NCI-H187 (cell line): ENCODE measurements at places on chromosomes 16 and 17.

DNA sequence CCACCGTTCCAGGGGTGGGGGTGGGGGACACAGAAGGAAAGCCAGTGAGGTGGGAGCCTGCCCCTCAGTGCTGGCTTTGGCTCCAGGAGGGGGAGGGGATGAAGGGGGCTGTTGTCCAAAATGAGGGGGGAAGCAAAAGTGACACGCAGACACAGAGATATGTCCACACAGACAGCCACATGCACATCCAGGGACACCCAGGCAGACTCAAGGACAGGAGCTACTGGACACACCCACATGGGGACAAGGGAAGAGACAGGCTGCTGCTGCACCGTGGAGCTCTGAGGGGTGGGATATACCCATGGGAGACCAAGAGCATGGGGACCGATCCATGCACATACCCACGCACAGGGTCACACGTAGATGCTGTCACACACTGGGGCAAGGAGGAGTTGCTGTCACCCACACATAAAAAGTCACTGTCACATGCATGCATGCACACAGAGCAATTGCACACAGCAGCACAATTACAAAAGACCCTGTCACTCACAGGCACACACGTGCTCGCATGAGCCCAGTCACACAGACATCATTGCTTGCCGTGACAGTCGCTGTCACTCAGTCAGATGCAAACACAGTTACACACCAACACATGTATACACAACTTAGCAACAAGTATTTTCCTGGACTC lies 1.3 kb downstream of the THRA start:
- no peak for DNase-seq

DNA sequence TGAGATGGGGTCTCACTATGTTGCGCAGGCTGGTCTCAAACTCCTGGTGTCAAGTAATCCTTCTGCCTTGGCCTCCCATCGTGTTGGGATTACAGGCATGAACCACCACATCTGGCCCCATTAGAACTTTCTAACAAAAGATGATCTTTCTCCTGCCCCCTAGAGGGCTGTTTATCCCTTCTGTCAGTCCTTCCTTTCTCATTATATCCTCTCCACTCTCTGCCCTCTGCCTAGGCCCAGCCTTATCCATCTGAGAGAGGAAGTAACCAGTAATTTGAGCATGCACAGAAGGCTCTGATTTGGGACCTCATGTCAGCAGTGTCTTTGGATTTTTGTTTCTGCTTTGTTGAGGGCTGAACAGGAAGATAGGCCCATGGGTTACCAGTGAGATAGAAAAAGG lies 4.4 kb upstream of the DHX40 start:
- DNase-seq = no peak

- DNase-seq = no peak
Measured at GRCh38 chr17:70478902-70479301, 309.6 kb downstream of the KCNJ2 start.

- DNase-seq = no peak
Measured at GRCh38 chr17:71329310-71330098, 791.3 kb upstream of the SOX9 start.

- DNase-seq = no peak
Measured at GRCh38 chr17:77516902-77517301, 376.1 kb downstream of the SEC14L1 start.

DNA sequence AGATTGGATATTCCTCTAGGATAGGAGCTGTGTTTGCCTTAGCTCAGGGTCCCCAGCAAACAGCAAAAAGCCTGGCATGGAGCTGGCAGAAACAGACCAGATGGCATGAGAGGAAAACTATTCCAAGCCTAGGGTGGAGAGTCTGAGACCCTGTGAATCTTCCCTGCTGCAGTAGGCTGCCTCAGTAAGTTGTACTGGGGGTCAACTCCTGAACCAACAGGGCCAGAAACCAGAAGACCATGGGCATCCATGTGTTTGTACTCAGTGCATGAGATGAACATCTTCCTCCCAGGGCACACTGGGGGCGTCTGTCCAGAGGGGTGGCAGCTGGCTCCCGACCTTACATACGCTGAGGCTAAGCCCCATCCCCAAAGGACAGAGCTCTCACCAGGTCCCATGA lies 214.4 kb downstream of the C16orf78 start:
- no peak for DNase-seq

DNA sequence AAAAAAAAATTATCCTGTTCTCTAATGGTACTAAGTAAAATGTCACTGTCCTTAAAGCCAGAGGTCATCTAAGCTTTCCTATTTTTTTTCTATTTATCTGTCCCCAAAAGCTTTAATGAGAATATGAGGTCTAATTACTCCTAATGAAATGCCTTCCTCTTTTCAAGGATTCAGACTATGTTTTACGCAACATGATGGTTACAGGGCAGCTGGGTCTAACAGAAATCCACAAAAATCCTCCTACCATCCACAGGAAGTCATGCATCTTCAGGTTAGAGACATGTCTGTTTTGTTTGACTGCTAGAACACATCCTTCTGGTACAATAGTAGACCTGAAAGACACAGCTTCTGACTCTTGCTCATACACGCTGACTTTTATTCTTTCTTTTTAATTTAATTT lies 29.7 kb upstream of the NSRP1 start:
- no peak for DNase-seq

GRCh38 chr17:1709971-1710806 lies at the start of gene TLCD2:
Gene TLCD2, minus strand, starts transcription at chr17:1710377. Its CDS starts 135 bp downstream, at chr17:1710242.
- no peak for DNase-seq

- no peak for DNase-seq
Measured at GRCh38 chr16:85626191-85626981, 13.3 kb downstream of the GSE1 start.

DNA sequence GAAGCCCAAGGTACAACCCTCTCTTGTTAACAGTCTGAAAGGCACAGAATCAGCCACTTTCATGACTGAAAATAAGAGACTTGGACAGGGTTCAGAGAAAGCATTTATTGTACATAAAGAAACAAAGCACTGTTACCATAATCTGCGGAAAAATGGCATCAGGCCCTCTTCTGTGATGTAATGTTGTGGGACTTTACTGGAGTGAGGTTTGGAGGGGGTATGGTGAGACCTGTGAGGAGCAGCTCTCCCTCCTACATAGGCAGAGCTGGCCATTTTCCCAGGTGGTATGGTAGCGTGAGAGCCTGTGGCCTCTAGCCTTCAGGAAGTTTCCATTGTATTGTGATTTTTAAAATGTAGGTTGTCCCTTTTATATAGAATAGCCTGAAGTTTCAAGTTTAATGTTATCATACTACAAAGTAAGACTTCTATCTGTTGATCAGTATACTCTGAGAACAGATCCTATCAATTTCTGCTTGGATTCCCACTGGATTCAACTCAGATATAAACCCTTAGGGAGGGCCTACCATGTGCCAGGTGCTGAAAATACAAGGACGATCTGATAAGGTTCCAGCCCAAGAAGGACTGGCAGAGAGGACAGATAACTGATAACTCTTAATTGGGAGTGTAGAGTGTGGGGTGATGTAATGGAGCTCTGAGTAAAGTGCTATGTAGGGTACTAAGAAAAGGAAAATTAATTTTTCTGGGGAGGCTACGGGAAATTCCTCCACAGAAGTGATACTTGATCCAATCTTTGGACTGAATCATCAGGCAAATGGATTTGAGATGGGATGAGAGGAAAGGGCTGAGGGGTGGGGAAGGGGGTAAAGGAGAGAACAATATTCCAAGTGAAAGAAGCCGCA lies 4.1 kb upstream of the YPEL2 start:
- no peak for DNase-seq

- DNase-seq = no peak
Measured at GRCh38 chr16:53159781-53160436, 105.1 kb downstream of the CHD9 start.
